ENCODE measurements at places on chromosomes 3 and 15. TPM values are rescaled to one million over a fixed set of nuclear protein-coding genes. Genes with fewer than 3 reads are reported as not detected.

The AHSG gene
- total RNA-seq, result not detected

The SCAANT1 gene
- total RNA-seq, result not detected

The SLC22A14 gene
- total RNA-seq, result not detected

The MYRIP gene
- total RNA-seq, result not detected

The TTC23 gene
- total RNA-seq, result 43.1 TPM

The OXSR1 gene
- total RNA-seq, result 31.6 TPM

The TRIM42 gene
- total RNA-seq, result not detected

All from SJCRH30 (cell line).